Stimulated activated CD4-positive, alpha-beta T cell treated with anti-CD3 and anti-CD28 coated beads, Interleukin-1b, Interleukin-23, amount 100 ng/mL, for 1 hour (primary cell): ENCODE measurements at places on chromosomes 2 and 18.

DNA sequence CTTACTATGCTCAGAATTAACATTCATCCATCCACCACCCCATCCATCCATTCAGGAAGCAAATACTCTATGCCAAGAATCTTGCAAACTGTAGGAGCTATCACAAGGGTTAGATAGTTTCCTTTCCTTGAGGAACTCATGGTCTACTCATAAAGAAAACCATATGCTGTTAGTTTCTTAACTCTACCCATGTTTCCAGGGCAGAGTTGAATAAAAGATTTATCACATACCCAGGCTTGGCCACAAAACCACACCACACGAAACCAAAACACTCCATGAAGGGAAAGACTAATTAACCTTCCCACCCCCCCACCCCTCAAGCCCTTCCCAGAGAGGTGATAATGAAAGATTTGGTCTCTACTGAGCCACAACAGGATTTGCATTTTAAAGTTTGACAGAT lies 23.7 kb upstream of the MSGN1 start:
- no peak for DNase-seq

- DNase-seq, result no peak
These were observed 86.5 kb upstream of the TAF1B start for GRCh38 chr2:9756692-9757250.

DNA sequence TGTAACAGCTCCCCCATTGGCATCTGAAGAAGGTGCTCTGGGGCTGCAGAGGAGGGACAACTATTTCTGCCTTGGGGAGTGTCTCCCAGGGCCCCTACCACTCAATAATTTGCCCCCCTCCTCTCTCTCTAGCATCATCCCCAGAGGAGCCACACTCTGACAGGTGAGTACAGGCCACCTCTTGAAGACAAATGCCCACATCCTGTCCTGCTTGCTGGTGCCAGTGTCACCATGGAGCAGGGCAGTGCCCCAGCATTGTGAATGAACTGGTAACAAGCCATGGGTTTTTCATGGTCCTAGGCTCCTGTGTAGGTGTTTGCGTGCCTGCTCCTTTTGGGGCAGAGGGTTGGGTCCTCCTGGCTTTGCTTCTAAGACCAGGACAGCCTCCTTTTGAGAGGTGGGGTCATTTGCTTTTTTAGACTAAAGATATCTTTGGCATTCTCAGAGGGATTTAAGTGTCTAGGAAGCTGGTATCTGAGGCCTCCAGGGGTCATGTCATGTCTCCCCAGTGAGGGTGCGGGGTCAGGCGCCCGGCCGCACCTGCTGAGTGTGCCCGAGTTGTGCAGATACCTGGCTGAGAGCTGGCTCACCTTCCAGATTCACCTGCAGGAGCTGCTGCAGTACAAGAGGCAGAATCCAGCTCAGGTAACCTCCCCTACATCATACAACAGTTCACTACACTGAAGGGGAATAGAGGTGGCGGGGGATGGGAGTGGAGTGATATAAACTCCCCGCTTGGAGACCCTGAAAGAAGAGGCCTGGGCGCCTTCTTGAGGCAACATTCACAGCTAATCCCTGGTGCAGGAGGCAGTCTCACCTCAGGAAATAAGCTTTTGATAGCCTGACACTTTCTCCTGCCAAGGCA lies 1.8 kb downstream of the RETREG2 start:
- no peak for DNase-seq

DNA sequence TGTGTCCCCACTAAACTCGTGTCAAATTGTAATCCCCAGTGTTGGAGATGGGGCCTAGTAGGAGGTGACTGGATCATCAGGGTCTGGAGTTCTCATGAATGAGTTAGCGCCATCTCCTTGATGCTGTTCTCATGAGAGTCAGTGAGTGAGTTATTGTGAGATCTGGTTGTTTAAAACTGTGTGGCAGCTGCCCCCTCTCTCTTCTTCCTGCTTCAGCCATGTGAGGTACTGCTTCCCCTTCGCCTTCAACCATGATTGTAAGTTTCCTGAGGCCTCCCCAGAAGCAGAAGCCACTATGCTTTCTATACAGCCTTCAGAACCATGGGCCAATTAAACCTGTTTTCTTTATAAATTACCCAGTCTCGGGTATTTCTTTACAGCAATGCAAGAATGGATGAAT lies 50.4 kb downstream of the AP1S3 start:
- DNase-seq, result no peak

- DNase-seq, result no peak
These were observed 9.6 kb downstream of the TRIM54 start for GRCh38 chr2:27291865-27292264.

- no peak for DNase-seq
These were observed 134.7 kb upstream of the GALNT5 start for GRCh38 chr2:157122776-157123175.

DNA sequence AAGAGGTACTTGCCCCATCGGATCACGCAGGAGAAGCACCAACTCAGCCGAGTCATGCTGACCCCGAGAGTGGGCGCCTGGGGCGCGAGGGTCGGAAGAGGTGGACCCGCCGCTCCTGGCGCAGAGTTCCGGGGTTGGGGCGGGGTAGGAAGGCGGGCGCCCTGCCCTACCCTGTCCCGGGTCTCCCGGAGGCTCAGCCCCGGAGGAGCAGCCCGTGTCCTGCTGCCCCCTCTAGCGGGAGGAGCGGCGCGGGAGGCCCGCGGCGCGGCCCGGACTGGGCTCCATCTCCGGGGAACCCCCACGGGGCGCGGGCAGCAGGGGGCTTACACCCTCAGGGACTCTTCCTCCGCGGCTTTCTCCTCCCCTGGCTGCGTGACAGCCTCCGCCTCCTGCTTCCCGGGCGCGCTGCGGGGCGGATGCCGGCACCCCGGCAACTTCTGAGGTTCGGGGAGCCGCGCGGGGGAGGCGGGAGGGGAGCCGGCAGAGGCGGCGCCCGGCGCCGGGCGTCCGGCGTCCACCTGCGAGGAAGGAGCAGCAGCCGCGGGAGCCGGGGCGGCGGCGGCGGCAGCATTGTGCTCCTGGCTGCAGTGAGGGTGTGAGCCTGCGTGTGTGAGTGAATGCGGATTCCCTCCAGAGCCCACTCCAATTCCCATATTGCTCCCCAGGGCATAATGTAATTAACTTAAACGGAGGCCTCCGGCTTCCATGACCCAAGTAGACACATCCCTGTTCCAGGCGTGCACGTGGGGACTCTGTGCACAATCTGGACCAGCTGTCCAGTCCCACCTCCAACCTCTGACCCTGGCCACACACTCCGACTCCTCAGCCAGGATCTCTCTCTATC lies 7.6 kb upstream of the TNS1 start:
- DNase-seq, result no peak

GRCh38 chr2:46548103-46548486 lies 68.7 kb downstream of the TMEM247 start:
- DNase-seq, result no peak

GRCh38 chr2:133768658-133769435 lies 200.6 kb upstream of the NCKAP5 start:
- no peak for DNase-seq

DNA sequence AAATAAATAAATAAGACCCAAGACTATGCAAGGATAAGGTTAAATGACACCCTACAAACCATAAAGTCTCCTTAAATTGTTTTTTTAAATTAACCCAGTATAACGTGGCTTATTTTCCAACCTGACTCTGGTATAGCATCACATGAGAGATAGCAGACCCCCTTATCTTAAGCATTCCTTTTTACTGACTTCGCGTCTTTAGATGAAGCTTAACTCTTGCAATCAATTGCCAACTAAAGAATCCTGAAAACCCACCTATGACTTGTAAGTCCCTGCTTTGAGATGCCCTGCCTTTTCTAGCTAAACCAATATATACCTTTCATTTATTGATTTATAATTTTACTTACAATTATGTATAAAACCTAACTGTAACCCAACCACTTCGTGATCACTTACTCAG lies 57.1 kb upstream of the RAB12 start:
- no peak for DNase-seq

DNA sequence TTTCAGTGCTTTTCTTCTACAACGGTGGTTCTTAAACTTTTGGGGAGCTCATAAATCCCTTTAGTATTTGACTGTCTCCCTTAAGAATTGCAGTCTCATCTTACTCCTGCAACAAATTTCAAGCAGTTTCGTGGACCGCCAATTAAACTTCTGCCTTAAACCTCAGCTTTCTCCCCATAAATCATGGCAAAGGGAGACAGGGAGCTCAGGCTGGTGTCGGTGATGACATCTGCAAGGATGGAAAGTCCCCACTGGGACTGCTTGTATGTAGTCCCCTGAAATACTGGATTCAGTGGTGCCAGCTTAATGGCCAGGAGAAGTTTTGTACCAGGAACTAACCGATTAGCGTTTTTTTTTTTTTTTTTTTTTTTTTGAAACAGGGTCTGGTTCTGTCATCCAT lies 148.7 kb upstream of the ITGA6 start:
- no peak for DNase-seq

DNA sequence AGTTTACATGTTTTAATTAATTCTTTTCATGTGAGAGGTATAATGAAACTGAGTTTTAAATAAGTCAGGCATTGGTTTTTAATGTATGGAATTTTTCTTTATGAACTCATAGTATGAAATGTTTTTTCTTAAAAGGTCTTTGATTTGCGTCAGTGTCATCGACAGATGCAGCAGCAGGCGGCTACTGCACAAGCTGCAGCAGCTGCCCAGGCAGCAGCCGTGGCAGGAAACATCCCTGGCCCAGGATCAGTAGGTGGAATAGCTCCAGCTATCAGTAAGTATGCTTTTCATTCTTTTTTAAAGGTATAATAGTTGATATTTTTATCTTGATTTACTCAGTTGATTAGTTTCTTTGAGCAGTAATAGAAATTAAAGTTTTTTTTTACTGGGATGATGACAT lies 46.5 kb downstream of the SMAD4 start:
- DNase-seq, result no peak

DNA sequence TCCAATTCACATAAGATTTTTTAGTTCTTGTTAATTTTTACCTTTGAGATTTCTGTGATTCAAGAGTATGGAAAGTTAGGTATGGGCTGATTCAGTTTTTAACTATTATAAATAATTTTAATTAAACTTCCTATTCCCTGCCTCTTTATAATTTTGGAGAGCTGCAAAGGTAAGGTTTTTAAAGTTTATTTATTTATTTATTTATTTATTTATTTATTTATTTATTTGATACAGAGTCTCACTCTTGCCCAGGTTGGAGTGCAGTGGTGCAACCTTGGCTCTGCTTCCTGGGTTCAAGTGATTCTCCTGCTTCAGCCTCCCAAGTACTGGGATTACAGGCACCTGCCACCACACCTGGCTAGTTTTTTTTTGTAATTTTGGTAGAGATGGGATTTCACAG lies 215.5 kb upstream of the FIGN start:
- no peak for DNase-seq

- DNase-seq, result no peak
These were observed 56.9 kb upstream of the CCDC141 start for GRCh38 chr2:179106676-179107428.
